ENCODE measurements at places on chromosomes 5 and 9. TPM values are rescaled to one million over a fixed set of nuclear protein-coding genes. Genes with fewer than 3 reads are reported as not detected.

The INSL6 gene
- not detected for total RNA-seq

The GABRA6 gene
- total RNA-seq, result not detected

The TSSK1B gene
- total RNA-seq, result not detected

The UBQLN1 gene
- total RNA-seq, result 92.8 TPM

The TEK gene
- total RNA-seq, result 21.7 TPM

The TAF11L13 gene
- total RNA-seq, result not detected

The IFNA21 gene
- total RNA-seq, result not detected

DNA sequence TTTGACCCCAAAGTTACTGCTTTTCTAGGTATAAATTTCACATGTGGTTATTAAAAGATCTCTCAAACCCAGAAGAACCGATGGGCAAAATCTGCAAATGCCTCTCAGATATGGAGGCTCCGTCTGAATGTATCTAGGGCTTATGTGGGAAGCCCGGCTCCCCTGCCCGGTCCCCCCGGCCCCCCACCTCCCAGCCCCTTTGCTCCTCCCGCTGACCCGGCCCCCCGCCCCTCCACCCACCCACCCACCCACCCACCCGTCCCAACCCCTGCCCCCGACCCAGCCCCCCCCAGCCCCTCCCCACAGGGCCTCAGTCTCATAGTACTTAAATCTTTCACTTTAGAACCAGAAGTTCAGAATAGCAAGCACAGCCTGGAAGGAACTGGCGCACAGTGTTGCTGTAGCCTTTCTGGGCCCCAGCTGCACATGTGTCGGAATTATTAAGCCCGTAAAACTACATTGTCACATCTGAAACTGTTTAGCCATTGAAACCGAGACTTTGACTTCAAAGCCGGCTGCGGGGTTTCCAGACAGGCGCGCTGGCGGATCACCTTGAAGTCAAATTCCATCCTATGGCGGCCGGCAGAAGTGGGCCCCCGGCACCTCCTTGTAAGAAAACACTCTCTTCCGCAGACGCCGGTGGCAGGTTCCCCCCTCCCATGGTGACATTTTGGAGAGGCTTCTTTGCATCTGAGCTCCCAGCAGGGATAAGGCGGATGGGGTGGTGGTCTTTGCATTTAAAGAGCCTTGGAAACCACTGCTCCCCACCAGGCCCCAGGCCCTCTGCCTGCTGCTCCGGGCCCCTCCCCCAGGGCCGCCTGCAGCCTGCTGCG, 12.8 kb downstream of the NKD2 start:
- peak; percentile 7 for DNase-seq

GRCh38 chr5:170681013-170681433, 102.5 kb upstream of the GABRP start:
- DNase-seq, result peak; percentile 15

DNA sequence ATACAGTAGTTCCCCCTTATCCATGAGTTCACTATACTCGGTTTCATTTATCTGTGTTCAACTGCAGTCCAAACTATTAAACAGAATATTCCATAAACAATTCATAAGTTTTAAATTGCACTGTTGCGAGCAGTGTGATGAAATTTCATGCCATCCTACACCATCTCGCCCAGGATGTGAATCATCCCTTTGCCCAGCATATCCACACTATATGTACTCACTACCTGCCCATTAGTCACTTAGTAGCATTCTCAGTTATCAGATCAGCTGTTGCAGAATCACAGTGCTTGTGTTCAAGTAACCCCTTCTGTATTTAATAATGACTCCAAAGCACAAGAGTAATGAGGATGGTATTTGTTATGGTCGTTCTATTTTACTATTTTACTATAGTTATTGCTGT, 51.5 kb downstream of the SHOC1 start:
- DNase-seq, result no peak

- DNase-seq, result no peak
These were observed 909 bp downstream of the SLC36A1 start for GRCh38 chr5:151448038-151448985.

DNA sequence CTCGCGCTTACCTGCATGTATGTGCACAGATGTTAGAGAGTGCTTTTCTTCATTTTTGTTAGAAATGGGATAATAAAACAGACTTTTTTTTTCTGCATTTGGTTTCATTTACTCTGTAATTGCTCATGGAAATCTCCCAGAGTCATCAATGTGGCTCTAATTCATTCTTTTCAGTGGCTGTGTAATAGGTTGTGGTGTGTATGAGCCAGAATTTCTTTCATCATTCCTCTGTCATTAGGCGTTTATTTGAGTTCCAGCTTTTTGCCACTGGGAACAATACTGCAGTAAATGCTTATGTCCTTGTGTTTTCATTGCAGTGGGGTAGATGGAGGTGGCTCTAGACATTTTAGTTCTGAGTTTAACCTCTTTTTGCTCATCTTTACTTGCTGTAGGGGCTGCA, 118.9 kb downstream of the NXNL2 start:
- DNase-seq, result no peak

DNA sequence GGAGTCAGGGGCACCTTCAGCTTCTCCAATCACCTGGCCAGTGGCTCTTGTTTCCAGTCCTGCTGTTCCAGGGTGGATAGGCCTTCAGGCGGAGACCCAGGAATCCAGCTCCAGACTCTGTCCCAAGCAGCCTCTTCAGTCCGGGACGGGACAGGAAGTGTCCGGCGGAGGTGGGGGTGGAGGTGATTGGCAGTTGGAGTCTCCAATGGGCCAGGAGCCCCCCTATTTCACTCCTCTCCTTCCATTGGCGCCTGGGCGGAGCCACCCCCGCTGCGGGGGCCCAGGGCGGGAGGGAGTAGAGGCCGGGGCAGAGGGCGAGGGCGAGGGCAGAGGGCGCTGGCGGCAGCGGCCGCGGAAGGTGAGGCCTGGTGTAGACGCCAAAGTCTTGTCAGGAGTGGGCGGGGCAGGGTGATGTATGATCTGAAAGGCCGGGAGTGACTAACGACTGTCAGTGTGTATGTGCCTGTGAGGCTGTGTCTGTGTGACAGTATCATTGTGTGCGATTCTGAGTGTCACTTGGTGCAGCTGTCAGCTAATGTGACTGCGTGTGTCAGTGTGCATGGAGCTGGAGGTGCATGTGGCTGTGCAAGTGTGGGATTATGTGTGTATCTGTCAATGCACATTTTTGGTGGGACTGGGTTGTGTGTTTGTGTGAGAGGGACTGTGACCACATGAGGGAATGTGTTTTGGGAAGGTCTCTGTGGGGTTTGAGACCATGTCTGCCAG, at the start of gene IL11RA:
Gene IL11RA (plus strand): TSS at position 310 of the 726 bp plus-strand sequence. CDS start 3,033 bp downstream, outside the sequence.
- DNase-seq, result peak; percentile 93

GRCh38 chr5:40204144-40204543, 475.6 kb upstream of the PTGER4 start:
- DNase-seq, result no peak

DNA sequence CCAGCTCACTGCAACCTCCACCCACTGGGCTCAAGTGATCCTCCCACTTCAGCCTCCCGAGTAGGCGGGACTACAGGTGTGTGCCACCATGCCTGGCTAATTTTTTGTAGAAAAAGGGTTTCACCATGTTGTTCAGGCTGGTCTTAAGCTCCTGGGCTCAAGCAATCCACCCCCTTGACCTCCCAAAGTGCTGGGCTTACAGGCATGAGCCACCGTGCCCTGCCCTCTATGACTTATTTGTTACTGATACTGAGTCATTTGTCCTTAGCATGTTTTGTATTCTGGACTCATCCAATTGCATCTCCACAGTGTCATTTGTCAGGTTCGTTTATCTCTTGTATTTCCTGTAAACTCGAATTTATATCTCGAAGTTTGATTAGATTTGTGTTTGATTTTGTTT, 2.7 kb upstream of the ITK start:
- DNase-seq, result no peak

DNA sequence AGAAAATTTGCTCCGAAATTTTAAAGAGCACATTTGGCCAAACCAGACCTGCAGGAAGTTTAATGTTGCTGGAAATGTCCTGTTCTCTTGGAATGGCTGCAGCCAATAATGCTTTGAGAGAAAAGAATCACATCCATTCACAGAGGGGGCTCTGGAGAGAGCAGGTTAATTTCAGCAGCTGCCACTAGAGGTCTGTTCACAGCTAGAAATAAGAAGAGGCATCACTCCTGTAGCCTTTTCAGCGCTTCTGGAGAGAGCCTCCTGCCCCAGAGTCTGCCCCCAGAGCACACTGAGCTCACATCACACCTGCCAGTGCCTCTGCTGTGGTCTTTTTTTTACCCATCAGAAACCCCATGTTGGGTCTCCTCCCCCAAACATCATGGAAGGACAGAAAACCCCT, 124.8 kb upstream of the RAD23B start:
- DNase-seq, result no peak

- no peak for DNase-seq
These were observed 2.0 kb downstream of the ERBIN start for GRCh38 chr5:65928322-65928752.

- DNase-seq, result no peak
These were observed 150.5 kb downstream of the GNAQ start for GRCh38 chr9:77881111-77881510.

- DNase-seq, result no peak
These were observed 128.2 kb upstream of the NFIB start for GRCh38 chr9:14441976-14442651.

GRCh38 chr5:39765366-39765765, 340.6 kb upstream of the DAB2 start:
- no peak for DNase-seq

GRCh38 chr5:100706776-100707175, 171.6 kb downstream of the FAM174A start:
- DNase-seq, result no peak

DNA sequence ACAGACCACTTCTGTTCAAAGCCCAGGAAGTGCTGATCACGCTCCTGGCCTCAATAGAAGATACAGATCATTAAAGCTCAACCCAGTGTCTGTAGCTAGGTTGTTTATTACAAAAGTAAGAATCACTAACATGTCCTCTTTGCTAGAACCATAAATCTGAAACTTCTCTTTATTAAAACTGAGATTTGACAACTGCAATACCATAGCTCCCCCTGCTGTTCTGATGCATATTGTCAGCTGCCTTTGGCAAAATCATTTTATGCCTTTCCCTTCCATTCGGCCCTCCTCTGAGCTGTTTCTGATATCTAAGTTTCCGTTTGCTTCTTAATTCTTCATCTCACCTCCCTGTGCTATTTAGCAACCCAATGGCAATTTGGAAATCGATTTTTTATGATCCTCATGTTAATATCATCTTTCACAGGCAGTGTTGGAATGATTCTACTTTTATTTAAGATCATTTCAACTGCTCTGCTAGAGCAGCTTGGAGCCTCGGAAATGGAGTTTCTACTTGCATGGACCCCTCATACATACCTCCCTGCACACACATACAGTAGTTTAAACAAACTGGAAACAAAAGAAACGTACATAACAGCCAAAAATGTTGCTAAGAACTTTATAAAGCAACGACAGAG, 998.8 kb downstream of the MAT2B start:
- no peak for DNase-seq

GRCh38 chr9:95822583-95823431, 52.7 kb upstream of the ERCC6L2 start:
- DNase-seq, result no peak

DNA sequence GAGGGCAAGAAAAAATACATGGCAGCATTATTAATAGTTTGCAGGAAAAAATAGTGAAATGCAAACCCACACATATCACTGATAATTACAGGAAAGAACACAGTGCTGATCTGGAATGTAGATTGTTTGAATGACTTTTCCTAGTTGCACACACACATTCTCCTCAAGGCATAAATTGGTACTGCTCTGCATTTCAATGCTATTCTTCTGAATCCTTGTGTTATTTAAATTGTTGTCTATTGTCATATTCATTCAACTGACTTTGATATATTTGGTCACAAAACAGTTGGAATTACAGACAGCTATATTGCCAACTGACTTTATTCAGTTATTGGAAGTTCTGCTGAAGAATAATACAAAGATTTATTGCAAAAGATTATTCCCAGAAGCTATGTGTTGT, 139.5 kb downstream of the CDH10 start:
- DNase-seq, result no peak

Data from left ventricle myocardium inferior (tissue), 1 donor.